ENCODE measurements at places on chromosomes 2 and 18.
A peak's percentile ranks its signal among the peaks of the same experiment; 100 is the strongest.

DNA sequence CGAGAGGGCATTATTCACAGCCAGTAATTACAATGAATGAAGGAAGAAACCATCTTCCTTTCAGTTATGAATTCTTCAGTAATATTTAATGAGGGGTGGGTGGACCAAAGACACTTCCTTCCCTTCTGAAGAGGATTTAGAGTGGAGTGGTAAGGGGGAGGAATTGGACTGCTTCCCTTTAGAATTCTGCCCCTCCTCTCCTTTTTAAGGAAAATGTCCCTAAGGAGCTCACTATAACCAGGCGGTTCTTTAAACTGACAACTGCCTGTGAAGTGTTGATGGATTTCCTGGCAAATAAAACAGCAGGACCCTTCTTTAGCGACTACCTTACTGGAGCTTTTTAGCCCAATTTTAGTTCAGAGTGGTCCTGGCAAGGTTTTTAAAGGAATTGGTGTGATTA lies 86.4 kb downstream of the LIMS1 start:
- DNase-seq = no peak

- DNase-seq = peak; percentile 35
Observed at GRCh38 chr2:102082571-102083392, 59.8 kb upstream of the IL1R1 start.

DNA sequence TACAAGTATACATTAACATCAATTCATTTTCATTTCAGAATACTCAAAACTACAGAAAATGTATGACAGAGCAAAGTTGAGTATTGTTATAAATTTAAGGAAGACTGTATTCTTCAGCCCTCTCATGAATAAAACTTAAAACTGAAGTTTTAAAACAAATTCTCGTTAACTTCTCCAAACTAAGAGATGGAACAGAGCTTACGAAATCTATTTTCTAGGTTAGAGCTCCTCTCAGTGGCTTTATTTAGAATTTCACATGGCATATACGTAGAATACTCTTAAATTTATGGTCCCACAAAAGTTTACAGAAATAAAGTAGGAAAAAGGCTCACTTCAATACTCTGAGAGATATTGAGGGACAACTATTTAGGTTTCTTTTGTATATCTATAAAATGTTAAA lies 612.1 kb downstream of the KCNJ3 start:
- no peak for DNase-seq

DNA sequence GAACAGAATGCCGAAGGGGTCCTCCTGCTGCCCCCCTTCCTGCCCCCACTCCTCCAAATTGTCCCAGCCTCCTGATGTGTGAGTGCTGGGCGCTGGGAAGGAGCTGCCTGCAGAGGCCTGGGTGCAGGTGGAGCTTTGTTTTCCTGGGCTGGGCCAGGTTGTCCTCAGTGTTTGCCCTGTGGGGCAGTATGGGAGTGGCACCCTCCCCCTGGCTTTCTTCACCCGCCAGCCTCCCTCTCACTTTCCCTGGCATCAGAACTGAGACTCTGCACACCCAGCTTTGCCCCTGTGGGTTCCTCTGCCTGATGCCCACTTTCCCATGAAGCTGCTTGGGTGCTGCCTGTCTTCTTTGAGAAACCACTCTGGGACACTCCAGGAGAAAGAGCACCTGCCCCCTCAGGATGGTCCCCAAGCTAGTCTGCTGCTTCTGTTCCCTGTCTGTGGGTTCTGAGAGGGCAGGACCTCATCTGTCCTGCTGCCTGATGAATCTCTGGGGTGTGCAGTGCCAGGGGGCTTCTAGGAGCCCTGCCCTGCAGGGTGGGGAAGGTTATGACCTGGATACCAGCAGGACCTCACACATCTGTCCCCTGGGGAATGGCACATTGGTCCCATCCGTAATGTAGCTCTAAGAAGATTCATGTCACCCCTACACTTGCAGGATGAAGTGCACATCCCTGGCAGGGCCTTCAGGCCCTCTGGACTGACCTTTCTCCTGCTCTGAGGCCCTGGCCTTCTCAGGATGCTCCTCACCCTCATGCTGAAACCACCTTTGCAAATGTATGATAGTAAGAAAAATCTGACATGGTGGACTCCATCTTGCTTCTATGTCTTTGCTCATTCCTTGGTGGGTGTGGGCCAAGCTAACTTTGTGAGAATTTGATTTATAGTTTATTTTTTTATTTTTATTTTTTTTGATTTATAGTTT lies 146.8 kb upstream of the HS6ST1 start:
- DNase-seq = no peak

GRCh38 chr2:178833382-178833781 lies 26.2 kb upstream of the TTN start:
- DNase-seq = no peak

DNA sequence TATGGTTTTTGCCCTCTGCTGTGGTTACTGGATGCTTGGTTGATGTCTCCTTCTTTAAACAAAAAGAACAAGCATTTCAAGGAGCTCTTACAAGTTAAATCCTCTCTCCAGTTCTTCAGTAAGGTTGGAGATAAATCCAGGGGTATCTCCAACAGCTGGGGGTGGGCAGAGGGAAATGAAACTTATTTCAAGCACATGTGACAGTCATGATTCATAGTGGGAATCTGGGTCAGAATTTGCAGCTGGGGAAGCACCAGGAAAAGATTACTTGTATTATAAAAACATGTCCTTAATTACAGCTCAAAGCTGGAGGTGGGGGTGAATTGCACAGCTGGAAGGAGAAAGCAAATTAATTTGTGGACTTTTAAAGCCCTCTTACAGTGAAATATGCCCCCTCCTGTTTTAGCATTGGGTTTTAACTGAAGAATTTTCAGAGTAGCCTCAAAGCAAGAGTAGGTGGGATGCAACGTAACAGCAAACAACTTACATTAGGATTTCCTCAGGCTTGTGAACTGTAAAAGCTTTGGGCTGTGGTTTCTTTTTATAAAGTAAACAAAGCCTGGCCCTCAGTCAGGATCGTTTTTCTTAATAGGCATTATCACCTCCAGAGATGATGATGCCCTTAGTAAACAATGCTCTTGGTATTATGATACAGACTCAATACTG lies 596.4 kb downstream of the NYAP2 start:
- no peak for DNase-seq

DNA sequence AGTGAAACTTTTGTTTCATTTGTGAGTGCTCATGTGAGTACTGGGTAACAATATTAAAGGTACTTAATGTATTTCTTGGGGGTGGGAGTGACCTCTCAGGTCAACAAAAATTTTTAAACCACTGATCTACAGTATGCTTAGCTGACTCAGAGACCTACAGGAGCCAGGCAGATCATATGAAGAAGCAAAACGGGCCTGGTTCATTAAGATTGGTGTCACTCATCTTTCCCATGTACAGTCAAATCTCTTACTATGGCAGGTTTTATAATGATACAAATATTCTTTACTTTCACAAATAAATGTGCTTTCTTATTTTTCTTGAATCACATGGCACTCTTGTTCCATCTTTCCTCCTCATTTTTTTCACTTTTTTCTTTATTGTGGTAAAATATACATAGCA lies 7.7 kb upstream of the TMSB10 start:
- no peak for DNase-seq
